ENCODE measurements at places on chromosomes 12 and 14. TPM values are rescaled to one million over a fixed set of nuclear protein-coding genes. Genes with fewer than 3 reads are reported as not detected.
A peak's percentile ranks its signal among the peaks of the same experiment; 100 is the strongest.

DNA sequence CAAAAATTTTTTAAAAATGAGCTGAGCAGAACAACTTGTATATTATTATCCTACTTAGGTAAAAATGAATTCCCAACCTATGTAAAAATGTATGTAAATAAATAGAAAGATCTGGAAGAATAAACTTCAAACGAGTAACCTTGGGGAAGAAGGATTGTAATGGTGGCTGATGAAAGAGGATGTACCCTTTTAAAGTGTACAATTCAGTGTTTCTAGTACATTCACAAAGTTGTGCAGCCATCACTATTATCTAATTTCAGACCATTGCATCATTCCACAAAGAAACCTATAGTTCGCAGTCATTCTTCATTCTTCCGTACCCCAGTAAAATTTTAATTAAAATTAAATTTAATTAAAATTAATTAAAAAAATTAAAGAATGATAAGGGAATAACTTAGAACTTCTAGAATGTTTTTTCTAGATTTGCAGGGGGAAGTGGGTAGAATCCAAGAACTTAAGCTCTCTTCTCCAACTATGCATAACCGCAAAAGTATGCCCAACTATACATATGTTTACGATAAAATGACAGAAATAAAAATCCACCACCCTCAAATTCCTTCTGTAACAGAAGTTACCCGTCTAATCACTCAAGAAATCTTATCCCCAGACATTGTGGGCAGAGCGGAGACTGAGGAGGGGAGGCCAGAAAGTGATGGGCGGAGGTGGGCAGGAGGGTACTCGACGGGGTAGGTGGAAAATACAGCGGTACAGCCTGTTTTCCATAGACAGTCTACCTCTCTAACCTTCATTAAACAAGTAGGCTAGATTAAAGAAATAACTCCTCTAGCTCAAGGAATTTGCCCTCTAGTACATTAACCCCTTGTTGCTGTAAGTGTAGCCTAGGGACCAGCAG, 921 bp downstream of the DEPDC4 start:
- H3K36me3 ChIP-seq = no peaks in the 10 kb centered on the region
- no peaks in the 10 kb centered on the region for H3K4me1 ChIP-seq
- DNase-seq = peak; percentile 25
- H3K27ac ChIP-seq = peak overlapping the region; percentile 96
- peak overlapping the region; percentile 95 for H3K4me3 ChIP-seq
- no peaks in the 10 kb centered on the region for H3K27me3 ChIP-seq

- no peaks in the 10 kb centered on the region for H3K4me1 ChIP-seq
- no peaks in the 10 kb centered on the region for H3K27me3 ChIP-seq
- no peak for DNase-seq
- no peak overlapping the region for H3K27ac ChIP-seq
- H3K4me3 ChIP-seq = no peak overlapping the region
These were observed 228.9 kb downstream of the ANO2 start for GRCh38 chr12:5716201-5716600.

GRCh38 chr12:109758426-109759420, 45.1 kb downstream of the FAM222A start:
- no peaks in the 10 kb centered on the region for H3K36me3 ChIP-seq
- H3K4me1 ChIP-seq = no peaks in the 10 kb centered on the region
- H3K4me3 ChIP-seq = no peak overlapping the region
- H3K27ac ChIP-seq = no peak overlapping the region
- no peak for DNase-seq

- H3K4me1 ChIP-seq = peaks cover 2% of the 10 kb centered on the region
- H3K27me3 ChIP-seq = no peaks in the 10 kb centered on the region
- peak overlapping the region; percentile 99 for H3K27ac ChIP-seq
- no peak for DNase-seq
- H3K36me3 ChIP-seq = no peaks in the 10 kb centered on the region
These were observed 24.0 kb downstream of the KLRK1 start for GRCh38 chr12:10365696-10366405.

- H3K36me3 ChIP-seq = no peaks in the 10 kb centered on the region
- DNase-seq = no peak
- peaks cover 5% of the 10 kb centered on the region for H3K27me3 ChIP-seq
- no peak overlapping the region for H3K27ac ChIP-seq
These were observed 9.7 kb upstream of the POP5 start for GRCh38 chr12:120590741-120591407.

- no peaks in the 10 kb centered on the region for H3K4me1 ChIP-seq
- no peak overlapping the region for H3K4me3 ChIP-seq
- H3K27ac ChIP-seq = no peak overlapping the region
- H3K36me3 ChIP-seq = no peaks in the 10 kb centered on the region
- peaks cover 20% of the 10 kb centered on the region for H3K27me3 ChIP-seq
- DNase-seq = no peak
These were observed 145.2 kb upstream of the TMCC3 start for GRCh38 chr12:94795520-94795919.

Gene WNT1
- total RNA-seq = not detected

Gene RAB5B
- 35.1 TPM for total RNA-seq

DNA sequence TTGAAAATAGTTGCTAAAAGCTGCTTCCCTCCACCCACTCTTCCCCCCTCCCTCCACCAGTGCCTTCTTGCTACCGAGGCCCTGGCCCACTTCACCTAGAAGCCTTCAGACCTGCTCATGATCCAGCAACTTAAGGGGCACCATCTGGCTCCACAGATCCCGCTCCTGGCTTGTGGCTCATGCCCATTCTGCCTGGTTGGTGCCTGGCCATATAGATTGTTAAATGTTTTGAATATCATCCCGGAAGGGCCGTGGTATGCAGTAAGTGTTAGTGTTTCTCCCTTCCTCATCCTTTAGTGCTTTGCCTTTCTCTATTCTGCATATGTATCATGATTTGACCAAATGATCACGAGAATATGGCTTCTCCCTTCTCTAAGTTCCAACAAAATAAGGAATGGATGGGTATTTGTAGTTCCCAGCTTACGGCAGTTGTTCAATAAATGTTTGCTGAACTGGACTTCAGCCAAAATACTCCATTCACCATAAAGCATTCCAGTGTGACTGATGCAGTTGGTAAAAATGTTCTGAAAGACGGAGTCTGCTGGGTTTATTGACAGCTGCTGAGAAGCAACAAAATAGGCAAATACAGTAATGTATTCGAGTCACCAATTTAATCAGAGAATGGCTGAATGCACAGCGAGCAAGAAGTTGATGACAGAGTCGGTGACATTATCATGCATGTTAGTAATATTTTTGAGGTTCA, 30.7 kb downstream of the GRIP1 start:
- no peak overlapping the region for H3K27ac ChIP-seq
- DNase-seq = no peak
- no peaks in the 10 kb centered on the region for H3K36me3 ChIP-seq
- H3K27me3 ChIP-seq = no peaks in the 10 kb centered on the region

- no peak for DNase-seq
- no peaks in the 10 kb centered on the region for H3K27me3 ChIP-seq
- H3K27ac ChIP-seq = no peak overlapping the region
- no peaks in the 10 kb centered on the region for H3K4me1 ChIP-seq
- H3K4me3 ChIP-seq = no peak overlapping the region
These were observed 12.6 kb downstream of the RASSF9 start for GRCh38 chr12:85823436-85824180.
